ENCODE measurements at places on chromosomes 6 and 20. TPM values are rescaled to one million over a fixed set of nuclear protein-coding genes. Genes with fewer than 3 reads are reported as not detected.

DNA sequence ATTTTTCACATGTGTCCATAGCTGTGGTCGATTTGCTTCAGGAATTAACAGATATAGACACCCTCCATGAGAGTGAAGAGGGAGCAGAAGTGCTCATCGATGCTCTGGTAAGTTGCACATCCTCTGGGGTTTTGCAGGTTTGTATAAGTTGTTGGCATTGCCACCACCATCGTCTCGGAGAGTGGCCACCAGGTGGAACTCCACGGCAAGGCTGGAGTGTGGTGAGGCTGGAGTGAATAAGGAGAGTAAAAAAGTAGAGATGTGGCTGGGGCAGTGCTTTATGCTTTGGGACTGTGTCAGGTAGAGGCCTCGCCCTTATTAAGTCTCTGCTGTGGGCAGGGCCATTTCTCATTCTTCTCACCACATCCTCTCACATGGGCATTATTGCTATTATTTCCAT, 63.7 kb downstream of the CTNNBL1 start:
- DNase-seq, result no peak

DNA sequence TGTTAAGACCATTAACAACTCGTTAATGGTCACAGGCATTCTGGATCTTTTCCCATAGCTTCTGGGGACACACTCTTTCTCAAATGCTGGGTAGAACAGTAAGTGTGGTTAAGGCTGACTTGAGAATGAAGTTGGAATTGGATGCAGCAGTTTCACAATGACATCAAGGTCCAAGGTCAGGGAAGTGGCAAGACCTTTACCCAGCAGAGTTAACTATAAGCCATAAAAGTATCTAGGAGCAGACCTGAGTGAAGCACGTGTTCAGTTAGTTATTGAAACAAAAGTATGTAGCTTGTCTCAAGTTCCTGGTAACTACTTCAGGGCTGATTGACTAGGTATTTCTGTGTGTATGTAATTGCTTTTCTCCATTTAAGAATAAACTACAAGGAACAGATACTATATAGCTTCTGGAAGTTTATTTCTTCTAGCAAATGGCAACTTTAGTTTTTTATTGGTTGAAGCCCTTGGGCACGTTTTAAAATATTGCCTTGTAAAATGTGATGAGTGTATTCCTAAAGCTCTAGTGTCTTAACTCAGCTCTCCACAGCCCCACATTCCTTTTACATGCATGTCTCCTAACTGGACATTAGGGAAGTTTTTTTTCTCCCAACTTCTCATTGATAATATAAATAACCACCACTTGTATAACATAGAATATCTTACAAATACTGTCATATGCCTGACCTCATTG, 479.0 kb upstream of the CITED2 start:
- no peak for DNase-seq

DNA sequence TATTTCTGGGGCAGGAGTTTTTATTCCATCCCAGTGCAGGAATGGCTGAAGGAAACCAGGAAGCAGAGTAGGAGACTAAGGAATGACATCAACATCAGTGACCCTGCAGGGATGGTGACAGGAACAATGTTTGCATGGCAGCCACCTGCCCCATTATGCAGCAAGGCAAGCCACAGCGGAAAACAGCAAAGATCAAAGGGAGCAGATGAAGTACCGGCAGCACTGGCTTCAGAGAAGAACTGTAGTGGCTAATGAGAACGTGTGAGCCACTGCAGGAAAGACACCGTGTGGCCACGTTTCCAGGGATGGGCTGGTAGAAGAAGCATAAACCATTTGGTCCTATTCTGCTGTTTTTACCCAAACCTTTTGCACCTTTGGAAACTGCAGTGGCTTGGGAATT, 52.9 kb upstream of the TAB2 start:
- DNase-seq, result no peak

GRCh38 chr6:44667226-44667625, 279.7 kb downstream of the CDC5L start:
- DNase-seq, result no peak

GRCh38 chr6:69022993-69023392, 387.9 kb downstream of the ADGRB3 start:
- DNase-seq, result no peak

GRCh38 chr20:1335961-1336698, 7.2 kb upstream of the SDCBP2 start:
- DNase-seq, result no peak

GRCh38 chr6:98146656-98147055, 687.7 kb upstream of the POU3F2 start:
- no peak for DNase-seq

DNA sequence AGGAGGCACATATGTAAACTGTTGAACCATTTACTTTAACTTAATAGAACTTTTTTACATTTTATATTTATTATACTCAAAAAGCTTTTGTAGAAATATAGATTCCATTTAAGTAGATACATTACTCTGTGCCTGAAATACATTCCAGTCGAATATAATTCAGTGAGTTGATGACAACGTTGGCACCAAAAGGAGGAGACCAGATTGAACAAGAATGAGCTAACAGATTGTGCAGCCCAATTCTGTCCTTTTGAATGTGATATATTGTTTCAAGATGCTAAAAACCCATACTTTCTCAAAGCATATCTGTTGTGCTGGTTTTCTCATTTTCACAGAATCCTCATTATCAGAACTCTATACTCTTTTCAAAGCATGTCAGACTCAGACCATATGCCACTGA, 147.4 kb upstream of the SIM1 start:
- DNase-seq, result no peak

GRCh38 chr20:42779216-42779615, 410.5 kb downstream of the PTPRT start:
- DNase-seq, result no peak

DNA sequence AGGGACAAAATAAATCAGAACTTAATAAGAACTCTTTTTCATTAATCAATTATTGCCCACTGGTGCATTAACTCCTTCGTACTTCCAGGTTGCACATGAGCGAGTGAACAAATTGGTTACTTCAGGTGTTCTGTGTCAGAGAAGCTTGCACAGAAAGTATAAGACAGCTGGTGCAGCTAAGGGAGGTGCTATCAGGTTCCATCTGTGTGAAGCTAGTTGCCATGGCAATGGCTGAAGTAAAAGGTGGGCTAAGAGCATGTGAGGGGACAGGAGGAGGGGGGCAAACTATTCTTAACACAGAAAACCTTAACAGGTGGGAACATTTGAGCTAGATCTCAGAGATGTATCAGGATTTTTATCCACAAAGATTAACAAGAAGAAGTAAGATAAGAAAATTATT, 81.6 kb downstream of the MANEA start:
- DNase-seq, result no peak

GRCh38 chr6:97026298-97026697, 101.8 kb downstream of the KLHL32 start:
- no peak for DNase-seq

DNA sequence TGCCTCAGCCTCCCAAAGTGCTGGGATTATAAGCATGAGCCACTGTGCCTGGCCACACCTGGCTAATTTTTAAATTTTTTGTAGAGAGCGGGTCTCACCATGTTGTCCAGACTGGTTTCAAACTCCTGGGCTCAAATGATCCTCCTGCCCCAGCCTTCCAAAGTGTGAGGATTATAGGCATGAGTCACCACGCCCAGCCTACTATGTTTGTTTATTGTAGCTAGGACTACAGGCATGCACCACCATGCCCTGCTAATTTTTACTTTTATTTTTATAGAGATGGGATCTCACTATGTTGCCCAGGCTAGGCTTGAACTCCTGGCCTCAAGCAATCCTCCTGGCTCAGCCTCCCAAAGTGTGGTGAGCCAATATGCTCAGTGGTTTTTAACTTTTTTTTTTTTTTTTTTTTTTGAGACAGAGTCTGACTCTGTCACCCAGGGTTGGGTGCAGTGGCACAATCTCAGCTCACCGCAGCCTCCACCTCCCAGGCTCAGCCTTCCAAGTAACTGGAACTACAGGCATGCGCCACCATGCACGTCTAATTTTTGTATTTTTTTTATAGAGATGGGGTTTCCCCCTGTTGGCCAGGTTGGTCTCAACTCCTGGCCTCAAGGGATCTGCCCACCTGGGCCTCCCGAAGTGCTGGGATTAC, 12.0 kb upstream of the DDX43 start:
- no peak for DNase-seq

DNA sequence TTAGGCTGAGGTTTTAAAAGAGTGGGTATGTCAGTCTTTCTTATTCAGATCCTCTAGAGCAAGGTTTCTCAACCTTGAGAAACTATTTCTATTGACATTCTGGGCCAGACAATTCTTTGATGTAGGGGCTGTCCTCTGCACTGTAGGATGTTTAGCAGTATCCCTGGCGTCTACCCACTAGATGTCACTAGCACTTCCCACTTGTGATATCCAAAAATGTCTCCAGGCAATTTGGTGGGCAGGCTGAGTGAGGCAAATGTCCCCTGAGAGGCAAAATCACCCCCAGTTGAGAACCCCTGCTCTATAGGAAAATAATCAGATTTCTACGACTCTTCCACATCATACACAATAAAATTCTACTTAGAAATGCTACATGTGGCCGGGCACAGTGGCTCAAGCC, 7.7 kb upstream of the ZKSCAN8 start:
- DNase-seq, result no peak

- DNase-seq, result no peak
Measured at GRCh38 chr6:45922728-45923351, 92.8 kb downstream of the CLIC5 start.

GRCh38 chr6:88709819-88710246, 253.6 kb downstream of the RNGTT start:
- DNase-seq, result no peak

DNA sequence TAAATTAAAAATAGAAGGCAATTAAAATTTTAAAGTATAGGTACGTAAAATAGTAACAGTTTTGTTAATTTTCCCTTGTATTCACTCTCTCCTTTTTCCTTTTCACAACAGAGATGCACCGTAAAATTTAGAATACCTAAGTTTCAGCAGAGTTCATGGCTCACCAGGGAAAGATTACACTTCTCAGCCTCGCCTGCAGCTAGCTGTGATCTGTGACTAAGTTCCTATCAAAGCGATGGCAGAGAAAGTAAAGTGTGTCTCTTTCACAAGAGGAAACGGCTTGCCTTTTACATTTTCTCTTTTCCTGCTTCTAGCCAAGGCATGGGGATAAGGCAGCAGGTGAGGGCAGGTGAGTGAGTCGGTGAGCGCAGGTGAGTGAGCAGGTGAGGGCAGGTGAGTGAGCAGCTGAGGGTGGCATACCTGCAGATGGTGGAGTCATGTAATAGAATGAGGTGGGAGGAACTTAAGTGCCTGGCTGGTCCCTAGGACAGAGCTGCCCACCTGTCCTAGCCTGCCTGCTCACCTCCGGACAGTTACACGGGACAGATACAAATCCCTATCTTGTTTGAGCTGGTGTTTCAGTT, 30.9 kb downstream of the ZFP64 start:
- no peak for DNase-seq

- DNase-seq, result no peak
Measured at GRCh38 chr6:37848371-37848770, 28.8 kb downstream of the ZFAND3 start.

DNA sequence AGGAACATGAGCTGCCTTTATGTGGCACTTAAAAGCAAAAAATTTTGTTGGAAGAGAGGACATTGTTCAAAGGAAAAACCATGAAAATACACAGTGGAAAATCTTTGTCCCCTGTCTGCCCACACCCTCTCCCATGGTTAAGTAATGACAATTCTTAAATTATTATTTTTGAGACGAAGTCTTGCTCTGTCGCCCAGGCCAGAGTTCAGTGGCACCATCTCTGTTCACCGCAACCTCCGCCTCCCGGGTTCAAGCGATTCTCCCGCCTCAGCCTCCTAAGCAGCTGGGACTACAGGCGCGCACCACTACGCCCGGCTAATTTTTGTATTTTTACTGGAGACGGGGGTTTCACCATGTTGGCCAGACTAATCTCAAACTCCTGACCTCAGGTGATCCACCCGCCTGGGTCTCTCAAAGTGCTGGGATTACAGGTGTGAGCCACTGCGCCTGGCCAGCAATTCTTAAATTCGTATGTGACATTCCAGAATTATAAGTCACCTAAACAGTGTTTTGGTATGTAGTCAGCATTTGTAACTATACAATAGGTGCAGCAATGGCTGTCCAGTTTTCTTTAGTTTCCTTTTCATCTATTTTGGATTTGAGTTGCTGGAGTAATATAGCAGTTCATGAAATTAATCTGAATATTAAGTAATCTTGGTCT, 636 bp upstream of the SSR1 start:
- no peak for DNase-seq

Gene GABRR1
- not detected for total RNA-seq

Gene BEND6
- 0.53 TPM for total RNA-seq

Gene GMPR
- total RNA-seq, result 28.8 TPM

Gene MOCS1
- total RNA-seq, result 12.1 TPM

Gene GABRR2
- 0.18 TPM for total RNA-seq

Gene MYMX
- total RNA-seq, result 2.2 TPM

Gene FGD2
- not detected for total RNA-seq

Gene ADTRP
- total RNA-seq, result 2.9 TPM

Gene AFG1L
- total RNA-seq, result 3.7 TPM

Gene VNN1
- 0.19 TPM for total RNA-seq

Gene PKIB
- total RNA-seq, result 8.5 TPM
